Activated T-cell treated with anti-CD3 and anti-CD28 coated beads for 4 hours (primary cell): ENCODE measurements at places on chromosomes 6 and 20.

GRCh38 chr6:118103381-118104146 is 196.5 kb downstream of the SLC35F1 start:
- no peak for DNase-seq

DNA sequence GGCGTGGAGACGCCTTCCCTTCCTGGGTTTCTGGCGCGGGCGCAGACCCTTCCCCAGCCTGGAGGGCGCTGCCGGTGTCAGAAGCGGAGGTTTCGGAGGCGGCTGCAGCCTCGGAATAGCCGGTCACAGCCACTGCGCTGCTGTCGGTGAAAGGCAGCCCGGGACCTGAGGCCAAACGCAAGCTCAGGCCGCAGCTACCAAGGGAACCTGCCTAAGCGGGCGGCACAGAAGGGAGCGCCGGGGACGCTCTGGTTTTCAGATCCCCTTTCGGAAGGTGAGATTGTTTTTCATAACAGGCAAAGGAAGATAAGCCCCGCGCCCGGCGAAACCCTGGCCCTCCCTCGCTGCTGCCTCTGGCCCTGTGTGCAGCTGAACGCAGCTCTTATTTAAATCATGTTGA is 116.5 kb downstream of the FAM120B start:
- DNase-seq, result no peak

DNA sequence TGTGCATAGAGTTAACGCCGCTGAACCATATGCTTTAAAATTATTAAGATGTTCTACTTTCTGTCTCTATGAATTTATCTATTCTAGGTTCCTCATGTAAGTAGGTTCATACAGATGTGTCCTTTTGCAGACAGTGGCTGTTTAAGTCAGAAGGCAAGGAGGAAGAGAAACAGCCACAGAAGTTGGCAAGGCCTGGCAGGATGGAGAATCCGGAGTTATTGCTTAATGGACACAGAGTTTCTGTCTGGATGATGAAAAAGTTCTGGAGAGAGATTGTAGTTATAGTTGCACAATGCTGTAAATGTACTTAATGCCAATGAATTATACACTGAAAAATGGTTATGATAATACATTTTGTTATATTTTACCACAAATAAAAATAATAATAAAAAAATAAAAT is 283.6 kb upstream of the CNR1 start:
- no peak for DNase-seq

DNA sequence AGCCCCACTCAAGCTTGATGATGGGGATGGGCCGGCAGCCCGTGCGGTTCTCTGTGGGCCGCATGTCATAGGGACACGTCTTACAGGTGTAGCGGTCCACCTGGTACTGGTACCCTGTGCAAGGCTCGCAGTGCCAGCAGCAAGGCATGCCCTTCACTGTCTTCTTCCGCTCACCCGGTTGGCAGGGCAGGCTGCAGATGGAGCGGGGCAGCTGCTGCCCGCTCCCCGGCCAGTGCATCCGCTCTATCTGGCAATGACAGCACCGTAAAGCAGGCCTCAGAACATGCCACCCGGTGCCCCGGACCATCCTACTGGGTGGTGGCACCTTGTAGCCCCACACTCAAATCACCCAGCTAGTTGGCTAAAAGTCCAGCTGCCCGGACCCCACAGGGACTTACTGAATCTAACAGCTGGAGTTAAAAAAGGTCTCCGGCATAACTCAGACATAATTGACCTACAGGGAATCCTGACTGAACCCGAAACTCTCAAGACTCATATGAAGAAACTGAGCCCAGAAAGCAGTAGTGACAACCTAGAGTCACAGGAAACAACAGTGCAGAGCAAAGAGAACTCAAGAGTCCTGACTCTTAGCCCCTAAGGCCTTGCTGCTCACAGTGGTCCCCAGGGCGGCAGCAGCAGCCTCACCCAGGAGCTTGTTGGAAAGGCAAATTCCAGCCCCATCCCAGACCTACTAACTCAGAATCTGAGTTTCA is 109.4 kb downstream of the GRM4 start:
- no peak for DNase-seq

DNA sequence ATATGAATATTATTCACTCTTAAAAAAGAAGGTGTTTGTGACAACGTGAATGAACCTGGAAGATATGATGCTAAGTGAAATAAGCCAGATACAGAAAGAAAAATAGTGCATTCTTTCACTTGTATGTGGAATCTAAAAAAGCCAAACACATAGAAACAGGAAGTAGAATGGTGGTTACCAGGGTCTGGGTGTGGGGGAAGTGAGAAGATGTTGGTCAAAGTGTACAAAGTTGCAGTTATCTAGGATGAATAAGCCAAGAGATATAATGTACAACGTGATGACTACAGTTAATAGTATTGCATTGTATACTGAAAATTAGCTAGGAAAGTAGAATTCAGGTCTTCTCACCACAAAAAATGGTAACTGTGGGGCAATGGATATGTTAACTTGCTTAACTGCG is 151.1 kb upstream of the HCRTR2 start:
- DNase-seq, result no peak

DNA sequence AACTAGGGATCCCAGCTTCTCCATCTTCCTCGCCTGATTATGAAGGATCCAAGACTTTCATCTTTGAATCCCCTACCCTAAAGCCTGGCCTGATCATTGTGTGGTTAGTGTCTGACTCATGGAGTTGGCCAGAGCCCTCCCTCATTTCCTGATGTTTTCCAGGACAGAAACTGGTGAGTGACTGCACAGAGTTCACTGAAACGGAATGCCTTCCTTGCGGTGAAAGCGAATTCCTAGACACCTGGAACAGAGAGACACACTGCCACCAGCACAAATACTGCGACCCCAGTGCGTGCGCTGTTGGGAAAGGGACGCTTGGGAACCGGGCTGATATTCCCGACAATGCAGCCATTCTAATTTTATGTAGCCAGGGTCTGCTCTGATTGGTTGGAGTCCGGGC is 4.0 kb downstream of the CD40 start:
- no peak for DNase-seq
